ENCODE measurements at places on chromosomes 5 and 9.

DNA sequence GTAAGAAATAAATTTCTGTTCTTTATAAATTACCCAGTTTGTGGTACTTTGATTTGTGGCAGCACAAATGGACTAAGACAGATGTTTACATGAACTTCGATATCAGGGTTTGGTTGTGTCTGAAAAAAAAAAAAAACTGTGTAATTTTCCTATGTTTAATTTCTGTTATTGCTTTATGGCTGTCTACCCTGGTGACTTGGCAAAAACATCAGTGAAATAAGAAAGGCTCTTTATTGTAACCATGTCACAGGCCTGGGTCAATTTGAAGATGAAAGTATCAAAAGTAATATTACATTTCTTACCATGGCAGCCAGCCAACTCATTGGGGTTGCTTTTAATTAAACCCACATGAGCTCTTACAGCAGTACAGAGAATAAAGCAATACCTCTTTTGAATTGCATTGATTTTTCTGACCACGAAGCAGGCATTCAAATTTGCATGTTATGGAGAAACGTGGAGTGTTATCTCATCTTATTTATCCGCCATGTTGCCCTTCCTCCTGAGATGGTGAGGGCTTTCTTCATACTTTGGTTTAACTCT is 20.6 kb upstream of the SV2C start:
- DNase-seq: no peak

DNA sequence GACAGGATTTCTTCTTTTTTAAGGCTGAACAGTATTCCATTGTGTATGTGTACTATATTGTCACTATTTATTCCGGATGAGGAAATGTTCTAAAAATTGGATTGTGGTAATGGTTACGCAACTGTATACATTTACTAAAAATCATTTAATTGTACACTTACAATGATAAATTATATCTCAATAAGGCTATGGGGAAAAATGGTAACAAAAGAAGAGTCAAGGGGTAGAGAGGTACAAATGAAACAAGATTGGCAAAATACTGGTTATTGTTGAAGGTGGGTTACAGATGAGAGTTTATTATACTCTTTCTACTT is 62.3 kb upstream of the TNFAIP8 start:
- DNase-seq: no peak

GRCh38 chr5:39502704-39503103 is 77.9 kb upstream of the DAB2 start:
- no peak for DNase-seq

DNA sequence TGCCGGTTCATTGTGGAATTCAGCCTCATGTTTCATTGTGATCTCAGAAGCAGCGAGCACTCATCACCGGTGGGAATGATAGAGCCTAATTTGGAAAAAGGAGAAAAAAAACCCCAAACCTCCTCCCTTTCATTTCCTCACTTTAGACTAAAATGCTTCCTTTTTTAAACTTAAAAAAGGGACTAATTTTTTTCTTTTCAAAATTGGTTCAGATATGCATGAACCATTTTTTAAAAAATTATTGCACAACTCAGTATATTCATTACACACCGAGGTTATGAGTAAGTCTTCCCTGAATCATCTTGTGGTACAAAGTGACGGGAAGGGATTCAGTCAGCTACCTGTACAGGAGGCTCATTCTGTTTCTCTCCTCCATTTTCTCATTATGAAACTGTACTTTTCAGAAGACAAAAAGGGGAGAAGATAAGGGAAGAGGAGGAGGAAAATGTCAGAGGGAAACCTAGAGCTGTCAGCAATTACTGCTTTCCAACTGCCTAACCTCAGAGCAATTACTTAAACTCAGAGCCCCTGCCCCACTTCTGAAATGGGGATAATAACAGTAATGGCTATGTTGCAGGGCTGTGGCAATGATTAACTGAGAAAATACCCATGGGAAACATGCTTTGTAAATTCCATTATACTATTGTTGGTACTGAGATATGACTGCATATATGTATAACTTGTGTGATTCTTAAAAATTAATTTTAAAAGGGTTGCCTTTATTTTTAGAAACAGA is 24.0 kb downstream of the GALNT10 start:
- DNase-seq: no peak

- DNase-seq: no peak
Observed at GRCh38 chr5:175652741-175653663, 4.9 kb upstream of the HRH2 start.

- no peak for DNase-seq
Observed at GRCh38 chr9:36748322-36748899, 175.7 kb downstream of the MELK start.

GRCh38 chr9:99451112-99451606 is 229.1 kb downstream of the SEC61B start:
- DNase-seq: no peak

DNA sequence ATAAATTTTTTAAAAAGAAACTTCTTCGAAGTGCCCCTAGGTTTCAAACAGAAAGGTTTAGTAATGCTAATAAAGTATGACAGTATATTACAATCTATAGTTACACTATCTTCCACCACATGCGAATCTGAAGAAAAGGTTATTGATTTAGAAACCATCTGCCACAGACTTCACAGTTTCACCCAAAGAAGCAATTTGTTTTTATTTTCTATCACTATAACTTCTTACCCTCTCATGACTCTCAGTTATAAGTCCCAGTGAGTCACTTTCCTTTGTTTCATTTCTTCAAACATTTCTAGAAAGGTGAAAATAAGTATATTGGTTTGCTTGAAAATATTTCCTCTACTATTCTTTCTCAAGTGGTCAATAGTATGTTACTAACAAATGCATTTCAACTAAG is 93.6 kb downstream of the MCTP1 start:
- no peak for DNase-seq

GRCh38 chr5:143011585-143011984 is 241.4 kb downstream of the ARHGAP26 start:
- no peak for DNase-seq
